ELF-1 (cell line): ENCODE measurements at places on chromosomes 2 and 18.

DNA sequence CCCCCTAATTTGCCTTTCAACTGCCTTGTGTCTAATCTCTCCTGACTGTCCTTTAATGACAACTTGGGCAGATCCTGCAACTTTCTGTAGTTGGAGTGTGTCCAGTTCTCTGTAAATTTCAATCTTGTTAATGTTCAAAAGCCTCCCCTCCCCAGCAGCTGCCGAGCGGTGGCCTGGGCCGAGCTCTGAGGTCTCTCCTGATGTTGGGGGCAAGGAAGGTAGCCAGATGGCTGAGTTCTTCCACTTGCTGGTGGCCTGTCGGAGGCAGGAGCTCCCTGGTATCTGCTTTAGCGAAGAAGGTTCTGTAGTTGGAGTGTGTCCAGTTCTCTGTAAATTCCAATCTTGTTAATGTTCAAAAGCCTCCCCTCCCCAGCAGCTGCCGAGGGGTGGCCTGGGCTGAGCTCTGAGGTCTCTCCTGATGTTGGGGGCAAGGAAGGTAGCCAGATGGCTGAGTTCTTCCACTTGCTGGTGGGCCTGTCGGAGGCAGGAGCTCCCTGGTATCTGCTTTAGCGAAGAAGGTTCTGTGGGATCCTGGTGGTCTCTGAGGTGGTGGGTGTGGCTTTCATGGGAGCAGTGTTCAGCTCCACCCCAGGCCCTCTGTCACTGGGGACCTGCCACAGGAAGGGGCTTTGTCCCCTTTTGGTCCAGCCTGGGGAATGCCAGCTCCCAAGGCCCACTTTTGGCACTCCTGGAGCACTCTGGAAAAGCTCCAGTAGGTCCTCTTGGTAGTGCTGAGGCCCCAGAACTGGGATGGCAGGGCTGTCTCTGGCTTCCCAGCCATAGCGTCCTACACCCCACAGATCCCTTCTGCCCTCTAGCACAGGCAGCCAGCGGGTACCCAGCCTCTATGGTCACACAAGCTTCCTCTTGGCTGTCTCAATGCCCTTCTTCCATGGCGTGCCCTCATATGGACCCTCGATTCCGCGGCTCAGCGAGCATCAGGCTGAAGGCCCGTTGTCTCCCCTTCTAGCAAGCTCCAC lies 211.9 kb downstream of the ALPK2 start:
- no peak for DNase-seq

DNA sequence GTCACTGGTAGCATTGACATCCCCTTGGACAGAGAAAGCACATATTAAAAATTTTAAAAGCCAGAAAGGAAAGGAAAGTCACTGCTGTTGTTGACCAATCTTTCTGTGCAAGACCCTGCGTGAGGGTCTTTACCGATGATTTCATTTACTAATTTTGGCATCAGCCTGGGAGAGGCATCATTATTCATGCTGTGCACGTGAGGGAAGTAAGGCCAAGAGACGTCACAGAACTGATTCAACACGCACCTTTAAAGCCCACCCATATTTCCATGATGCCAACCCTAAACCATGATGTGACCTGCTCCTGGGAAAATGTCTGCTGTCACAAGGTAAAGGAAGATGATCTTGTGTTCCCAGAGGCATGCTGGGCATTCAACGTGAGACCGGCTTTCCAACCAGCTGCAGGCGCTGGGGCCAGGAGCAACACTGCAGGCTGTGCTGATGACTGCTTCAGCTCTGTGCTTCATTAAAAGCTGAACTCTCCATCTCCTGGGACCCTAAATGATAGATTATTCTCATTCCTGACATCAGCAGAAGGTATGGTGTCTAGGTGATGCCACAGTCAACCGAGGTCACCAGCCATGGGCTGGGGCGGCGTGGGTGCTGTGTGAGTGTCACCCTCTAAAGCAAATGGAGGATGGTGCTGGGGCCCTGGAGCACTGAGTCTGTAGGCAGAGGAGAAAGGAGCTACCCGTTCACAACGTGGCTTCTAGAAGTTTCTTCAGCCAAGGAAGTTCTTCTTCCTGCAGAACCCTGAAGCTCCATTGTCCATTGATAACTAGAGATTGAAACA lies 53.9 kb downstream of the TMEM18 start:
- DNase-seq, result no peak

DNA sequence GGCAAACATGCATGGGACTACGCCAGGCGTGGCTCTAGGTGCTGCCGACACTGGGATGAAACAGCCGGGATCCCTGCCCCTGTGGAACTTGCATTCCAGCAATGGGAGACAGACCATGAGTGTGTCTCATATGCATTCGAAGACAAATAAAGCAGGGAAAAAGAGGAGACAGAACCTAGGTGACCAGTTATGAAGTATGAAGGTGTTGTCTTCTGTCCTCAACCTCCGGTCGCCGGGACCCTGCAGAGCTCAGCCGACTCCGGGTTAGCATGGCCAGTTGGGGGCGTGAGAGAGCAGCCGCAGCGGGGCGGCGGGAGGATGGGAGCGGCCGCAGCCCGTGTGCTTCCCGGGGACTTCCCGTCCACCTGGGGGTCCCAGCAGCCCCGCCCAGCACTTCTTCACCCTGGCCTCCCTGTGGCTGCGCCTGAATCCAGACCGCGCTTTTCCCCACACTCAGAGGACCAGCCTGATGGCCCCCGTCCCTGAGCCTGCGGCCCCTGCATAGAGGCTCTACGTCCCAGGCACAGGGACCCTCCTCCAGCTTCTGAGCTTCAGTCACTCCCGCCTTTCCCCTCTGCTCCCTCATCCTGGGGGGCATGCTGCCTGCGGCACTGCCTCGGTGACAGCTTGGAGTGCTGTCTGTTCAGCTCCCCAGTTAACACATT lies 11.4 kb downstream of the ID2 start:
- peak; percentile 80 for DNase-seq

GRCh38 chr2:109355192-109355843 lies 226.3 kb downstream of the SH3RF3 start:
- DNase-seq, result no peak

DNA sequence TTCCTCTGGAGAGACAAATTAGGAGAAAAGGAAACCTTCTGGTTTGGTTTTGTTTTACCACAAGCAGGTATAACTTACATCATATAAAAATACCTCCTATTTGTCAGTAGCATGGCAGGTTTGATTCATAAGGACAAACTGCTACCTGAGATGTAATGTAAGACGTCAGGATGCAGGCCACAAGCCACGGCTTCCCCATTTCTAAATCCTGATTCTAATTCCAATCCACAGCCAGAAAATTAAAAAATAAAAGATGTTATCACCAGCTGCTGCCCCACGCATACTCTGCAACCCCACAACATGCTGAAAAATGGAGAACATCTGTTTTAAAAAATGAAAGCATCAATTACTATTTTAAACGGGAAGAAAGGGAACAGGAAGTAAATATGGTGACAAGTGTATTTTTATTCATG lies 197.6 kb downstream of the BCL11A start:
- no peak for DNase-seq

GRCh38 chr2:145292166-145292565 lies 772.2 kb upstream of the ZEB2 start:
- no peak for DNase-seq

- DNase-seq, result no peak
These were observed 138.0 kb upstream of the ARHGAP28 start for GRCh38 chr18:6591491-6591890.

DNA sequence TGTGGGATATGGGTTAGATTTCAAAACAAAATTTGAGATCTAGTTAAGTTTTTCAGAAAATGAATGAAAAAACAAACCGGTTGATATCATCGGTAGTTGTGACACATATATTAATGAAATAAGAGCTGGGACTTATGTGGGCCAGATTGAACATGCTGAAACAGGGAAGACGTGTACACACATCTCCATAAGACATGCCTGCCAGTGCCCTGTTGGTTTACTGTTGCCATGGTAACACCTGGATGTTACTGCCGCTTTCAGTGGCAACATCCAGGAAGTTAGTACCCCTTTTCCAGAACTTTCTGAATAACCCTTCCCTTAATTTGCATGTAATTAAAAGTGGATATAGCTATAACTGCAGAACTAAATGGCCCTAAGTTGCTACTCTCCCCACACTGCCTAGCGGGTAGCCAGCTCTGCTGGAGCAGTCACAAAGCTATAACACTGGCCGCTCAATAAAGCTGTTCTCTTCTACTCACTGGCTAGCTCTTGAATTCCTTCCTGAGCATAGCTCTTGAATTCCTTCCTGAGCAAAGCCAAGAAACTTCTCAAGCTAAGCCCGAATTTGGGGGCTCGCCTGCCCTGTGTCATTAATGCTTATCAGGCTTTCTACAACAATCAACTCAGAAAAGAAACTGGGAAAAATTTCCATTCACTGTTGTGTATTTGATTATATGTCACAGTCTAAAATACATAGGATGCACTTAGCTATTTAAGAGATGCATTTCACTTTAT lies 776.3 kb upstream of the CDH7 start:
- no peak for DNase-seq

DNA sequence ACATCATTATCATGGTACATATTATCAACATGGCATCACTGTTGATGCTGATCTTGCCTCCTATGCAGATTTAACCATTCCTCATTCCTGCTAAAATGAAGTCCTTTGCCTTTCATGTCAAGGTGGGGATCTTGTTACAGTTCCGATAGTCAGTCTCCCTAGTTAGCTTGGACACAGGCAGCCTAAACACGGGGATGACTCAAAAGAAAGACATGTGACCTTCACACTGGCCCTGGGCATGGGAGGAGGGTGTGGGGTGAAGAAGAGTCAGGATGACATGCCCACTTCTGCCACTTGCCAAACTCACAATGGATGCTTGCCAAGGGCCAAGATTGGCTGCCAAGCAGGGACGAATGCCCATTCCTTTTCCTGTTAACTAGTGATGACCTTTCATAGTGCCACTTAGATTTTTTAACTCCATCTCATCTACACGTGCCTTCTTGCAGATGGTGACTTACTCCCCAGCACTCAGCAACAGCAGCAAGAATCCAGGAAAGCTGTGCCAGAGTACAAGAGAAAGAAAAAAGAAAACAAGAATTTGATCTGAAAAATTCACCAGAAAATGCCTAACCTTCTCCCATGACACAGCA lies 13.9 kb upstream of the SLC1A4 start:
- DNase-seq, result peak; percentile 25

- no peak for DNase-seq
These were observed 60.6 kb downstream of the GBX2 start for GRCh38 chr2:236107536-236107935.
